NCI-H82 (cell line): ENCODE measurements at places on chromosomes 13 and 19.

GRCh38 chr13:24199016-24199415 is 38.5 kb downstream of the SPATA13 start:
- DNase-seq = no peak

- DNase-seq = no peak
Observed at GRCh38 chr13:50129706-50130122, 114.5 kb downstream of the KCNRG start.

- DNase-seq = peak; percentile 88
Observed at GRCh38 chr13:101149735-101150384, 266.4 kb downstream of the NALCN start.

- DNase-seq = peak; percentile 17
Observed at GRCh38 chr13:33229446-33230177, 55.9 kb downstream of the STARD13 start.

GRCh38 chr19:57096685-57097361 is 23.0 kb upstream of the USP29 start:
- DNase-seq = no peak

DNA sequence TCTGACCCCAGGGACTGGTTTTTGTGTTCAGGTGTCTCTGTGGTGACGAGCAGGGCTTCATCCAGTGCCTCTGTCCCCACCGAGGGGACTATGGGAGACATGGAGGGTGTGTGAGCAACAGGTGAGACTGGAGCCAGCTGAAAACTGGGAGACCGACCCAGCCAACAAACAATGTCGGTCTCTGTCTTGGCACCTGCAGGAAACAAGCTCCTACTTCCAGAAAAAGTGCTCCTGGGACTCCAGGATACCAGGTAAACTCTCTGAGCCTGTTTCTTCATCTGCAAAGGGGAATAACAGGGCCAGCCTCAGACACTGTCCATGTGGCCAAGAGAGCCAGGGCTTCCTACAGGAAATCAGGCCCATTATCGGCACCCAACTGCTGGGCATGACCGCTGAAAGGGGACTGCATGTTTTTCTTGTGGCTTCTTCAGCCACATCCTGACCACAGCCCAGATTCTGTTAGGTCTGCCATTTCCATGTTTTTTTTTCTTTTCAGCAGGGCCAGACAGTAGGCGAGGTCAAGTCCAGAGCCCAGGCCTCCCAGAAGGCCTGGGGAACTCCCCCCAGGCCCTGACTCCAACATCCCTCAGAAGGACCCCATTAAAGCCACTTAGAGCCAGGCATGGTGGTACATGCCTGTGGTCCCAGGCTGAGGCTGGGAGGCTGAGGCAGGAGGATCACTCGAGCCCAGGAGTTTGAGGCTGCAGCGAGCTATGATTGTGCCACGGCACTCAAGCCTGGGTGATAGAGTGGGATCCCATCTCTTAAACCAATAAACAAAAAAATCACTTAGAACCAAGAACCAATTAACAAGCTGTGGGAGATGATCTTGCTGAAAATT is 836 bp upstream of the BST2 start:
- no peak for DNase-seq

DNA sequence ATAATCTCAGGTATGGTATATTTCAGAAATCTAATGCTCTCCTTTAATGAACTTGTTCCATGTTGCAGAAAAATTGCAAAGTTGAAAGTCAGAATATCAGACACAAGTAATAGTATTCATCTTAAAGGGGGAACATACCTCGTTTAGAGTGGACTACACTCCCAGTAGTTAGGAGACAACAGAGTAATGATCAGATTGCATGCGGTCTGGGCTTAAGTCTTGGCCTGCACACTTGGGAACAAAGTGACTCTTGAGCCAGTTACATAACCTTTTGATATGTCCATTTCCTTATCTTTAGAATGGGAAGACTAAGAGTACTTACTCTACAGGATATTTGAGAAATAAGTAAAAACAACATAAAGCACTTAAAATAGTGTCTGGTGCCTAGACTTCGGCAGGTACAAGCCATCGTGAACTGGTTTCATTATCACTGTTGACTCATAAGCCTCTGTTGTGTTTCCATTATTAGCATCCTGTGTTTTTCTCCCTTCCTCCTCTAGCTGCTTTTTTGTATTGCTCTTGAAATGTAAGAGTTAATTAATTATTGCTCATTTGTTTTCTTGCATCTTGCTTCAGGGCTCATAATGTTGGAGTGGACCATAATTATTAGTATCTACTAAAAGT is 53.0 kb downstream of the DPY19L3 start:
- no peak for DNase-seq

- DNase-seq = peak; percentile 96
Observed at GRCh38 chr19:10403137-10404021, at the start of gene CDC37. CDC37 (minus strand) TSS chr19:10403542; CDS start chr19:10403479, 63 bp downstream.

DNA sequence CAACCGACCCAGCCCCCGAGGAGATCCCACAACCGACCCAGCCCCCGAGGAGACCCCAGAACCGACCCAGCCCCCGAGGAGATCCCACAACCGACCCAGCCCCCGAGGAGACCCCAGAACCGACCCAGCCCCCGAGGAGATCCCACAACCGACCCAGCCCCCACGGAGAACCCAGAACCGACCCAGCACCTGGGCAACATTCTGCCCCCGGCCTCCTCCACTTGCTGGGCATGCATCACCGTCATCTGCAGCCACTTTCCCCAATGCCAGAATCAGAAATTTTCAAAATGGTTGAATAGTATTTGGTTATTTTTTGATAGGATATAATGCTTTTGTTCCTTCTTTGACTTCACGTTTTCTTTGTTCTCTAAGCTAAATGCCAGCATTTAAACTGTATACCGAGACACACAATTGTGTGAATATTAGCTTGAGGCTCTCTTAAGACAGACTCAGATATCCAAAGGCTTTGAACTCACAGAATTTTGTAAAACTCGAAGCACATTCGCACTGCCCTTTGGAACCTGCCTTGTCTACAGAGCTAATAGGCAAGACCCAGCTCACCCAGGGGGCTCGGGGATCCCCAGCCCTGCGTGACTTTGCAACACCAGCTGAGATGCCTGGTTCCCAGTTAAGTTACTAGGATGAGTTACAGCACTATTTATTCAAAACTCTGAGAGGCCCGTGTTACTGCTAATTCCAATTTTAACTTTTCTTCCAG is 15.5 kb upstream of the RASA3 start:
- no peak for DNase-seq

- peak; percentile 59 for DNase-seq
Observed at GRCh38 chr19:17943274-17944221, 10.7 kb downstream of the CCDC124 start.

- no peak for DNase-seq
Observed at GRCh38 chr13:44406617-44407016, 33.0 kb downstream of the SERP2 start.

DNA sequence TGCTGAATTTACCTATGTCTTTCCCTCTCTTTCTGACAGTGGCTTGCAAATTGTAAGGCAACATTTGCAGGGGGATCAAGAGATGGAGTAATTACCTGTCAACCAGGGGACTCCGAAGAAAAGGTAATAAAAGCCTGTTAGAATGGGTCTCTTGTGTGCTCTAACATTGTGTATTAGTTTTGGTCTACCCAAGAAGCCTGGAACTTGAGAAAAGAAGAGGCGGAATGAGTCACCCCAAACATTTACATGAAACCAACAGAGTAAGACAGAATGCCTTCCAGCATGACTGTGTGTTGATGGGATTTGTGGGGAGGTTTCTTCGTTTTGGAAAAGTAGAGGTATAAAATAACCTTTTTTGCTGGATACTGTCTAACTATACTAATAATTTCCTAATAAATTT is 36.7 kb downstream of the ZAR1L start:
- no peak for DNase-seq

- peak; percentile 61 for DNase-seq
Observed at GRCh38 chr19:5948752-5949564, 29.0 kb downstream of the RANBP3 start.

DNA sequence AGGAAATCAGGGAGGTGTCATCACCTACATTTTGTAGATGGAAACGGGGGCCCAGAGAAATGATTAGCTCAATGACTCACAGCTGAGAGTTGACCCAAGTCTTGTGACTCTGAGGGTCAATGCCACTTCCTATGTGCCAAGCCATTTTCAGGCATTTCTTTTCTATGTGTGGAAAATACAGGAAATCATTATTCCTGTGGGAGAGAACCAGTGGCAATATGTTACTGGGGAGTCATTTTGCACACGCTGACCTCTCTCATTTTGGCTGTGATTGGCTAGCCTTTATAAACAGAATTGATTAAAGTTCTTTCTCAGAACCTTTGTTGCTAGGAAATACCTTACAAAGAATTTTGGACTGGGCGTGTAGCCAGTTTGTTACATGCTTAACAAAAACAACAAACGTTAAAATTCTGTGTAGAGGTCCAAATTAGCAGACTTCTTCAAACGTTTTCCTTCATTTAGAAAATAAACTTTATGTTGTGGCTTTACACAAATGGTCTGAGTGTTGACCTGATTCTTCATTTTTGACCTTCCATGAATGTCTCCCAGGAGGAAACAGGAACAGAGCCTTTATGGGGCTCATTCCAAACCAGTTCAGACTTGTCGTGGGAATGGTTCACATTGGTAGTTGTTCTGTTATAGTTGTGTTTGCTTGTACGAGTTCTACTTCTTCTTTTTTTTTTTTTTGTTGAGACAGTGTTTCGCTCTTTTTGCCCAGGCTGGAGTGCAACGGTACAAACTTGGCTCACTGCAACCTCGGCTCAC is 11.4 kb downstream of the PCCA start:
- no peak for DNase-seq

DNA sequence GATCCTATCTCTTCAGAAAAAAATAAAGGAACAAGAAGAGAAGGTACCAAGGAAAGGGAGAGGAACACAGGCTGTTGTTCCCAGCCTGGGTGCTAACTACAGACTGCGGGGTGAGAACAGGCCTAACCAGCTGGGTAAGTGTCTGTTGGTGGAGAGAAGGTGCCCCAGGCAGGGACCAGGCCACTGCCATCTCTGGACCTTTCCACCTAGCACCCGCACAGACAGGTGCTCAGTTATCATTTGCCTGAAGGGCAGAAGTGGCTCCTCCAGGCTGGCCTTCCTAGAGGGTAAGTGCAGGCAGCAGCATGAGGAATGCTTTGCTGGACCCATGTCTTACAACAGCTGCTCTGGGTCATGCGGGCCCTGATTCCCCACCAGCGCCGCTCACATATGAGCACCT is 10.1 kb downstream of the DNMT1 start:
- no peak for DNase-seq

DNA sequence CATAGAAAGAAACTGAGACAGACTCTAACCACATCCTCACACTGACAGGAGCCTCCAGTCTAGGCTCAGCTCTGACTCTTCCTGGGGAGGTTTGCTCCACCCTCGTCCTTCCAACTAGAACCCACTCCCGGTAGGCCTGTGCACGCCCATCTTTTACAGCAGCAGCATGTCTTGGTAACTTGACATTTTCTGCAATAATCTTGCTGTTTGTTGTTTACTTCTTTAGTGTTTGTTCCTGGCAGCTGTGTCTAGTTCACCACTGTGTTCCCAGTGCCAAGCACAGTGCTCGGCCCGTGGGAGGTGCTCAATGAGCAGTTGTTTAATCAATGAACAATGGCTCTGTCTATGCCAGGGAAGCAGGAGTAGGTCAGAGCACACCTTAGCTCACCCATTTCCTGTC is 23.1 kb upstream of the ZNF729 start:
- no peak for DNase-seq

GRCh38 chr19:44897835-44898234 is 6.8 kb downstream of the TOMM40 start:
- DNase-seq = no peak

- peak; percentile 51 for DNase-seq
Observed at GRCh38 chr13:21676611-21677021, 5.7 kb downstream of the FGF9 start.

- DNase-seq = no peak
Observed at GRCh38 chr13:94031609-94032008, 447.9 kb downstream of the DCT start.

DNA sequence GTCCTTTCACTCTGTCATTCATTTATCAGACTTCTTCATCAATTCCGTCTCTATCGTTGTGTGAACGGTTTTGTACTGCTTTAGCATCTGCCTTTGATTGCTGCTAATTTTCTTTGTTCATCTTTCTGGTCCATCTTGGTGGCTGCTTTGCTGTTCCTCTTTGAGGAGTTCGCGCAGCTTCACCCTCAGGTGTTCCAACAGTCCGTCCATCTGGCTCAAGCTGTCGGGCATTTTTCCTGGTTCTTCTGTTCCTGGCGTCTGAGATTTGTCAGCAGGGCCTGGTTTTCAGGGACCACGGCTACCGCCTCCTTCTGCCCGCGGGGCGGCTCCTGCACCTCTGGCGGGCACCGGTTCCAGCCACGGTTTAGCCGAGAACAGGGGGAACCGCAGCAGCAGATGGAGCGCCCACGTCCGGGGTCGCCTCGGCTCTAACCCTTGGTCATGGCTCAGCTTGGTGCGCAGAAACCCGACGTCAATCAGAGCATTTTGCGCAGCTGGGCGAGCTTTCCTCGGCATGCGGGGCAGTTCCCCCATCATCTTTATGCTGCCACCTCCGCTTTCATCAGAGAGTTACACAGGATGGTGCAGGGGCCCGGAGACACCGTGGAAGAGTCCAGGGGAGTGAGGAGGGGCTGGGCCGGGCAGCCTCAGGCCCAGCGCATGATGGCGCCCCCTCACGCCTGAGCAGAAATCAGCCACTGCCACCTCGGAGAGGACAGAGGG is 89.5 kb downstream of the ZNF100 start:
- DNase-seq = no peak

- no peak for DNase-seq
Observed at GRCh38 chr13:112839356-112840105, 129.5 kb upstream of the MCF2L start.

- DNase-seq = peak; percentile 97
Observed at GRCh38 chr19:11090264-11090996, 1.2 kb downstream of the LDLR start.

GRCh38 chr19:34336781-34337271 is 28.2 kb upstream of the GPI start:
- DNase-seq = peak; percentile 51

GRCh38 chr13:50464349-50465251 is 378.9 kb downstream of the DLEU7 start:
- peak; percentile 29 for DNase-seq

GRCh38 chr13:73055813-73056564 is 2.8 kb upstream of the KLF5 start:
- DNase-seq = peak; percentile 47

DNA sequence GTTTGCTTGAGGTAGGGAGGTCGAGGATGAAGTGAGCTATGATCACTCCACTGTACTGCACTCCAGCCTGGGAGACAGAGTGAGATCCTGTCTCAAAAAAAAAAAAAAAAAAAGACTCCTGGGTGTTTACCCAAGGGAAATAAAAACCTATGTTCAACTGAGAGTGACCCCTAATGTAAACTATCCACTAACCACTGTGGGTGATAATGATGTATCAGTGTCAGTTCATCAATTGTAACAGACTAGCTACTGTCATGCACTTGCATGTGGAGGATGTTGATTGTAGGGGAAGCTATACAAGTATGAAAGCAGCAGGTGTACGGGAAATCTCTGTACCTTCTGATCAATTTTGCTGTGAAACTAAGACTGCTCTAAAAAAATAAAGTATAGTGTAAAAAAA is 2.6 kb upstream of the CIB3 start:
- no peak for DNase-seq
